Stimulated activated effector memory CD8-positive, alpha-beta T cell treated with anti-CD3 and anti-CD28 coated beads, Interleukin-12 subunit alpha, Interleukin-12 subunit beta, amount 100 ng/mL, for 72 hours (primary cell): ENCODE measurements at places on chromosomes 3 and 15.

- no peak for DNase-seq
Measured at GRCh38 chr3:131072099-131072559, 45.5 kb downstream of the NEK11 start.

DNA sequence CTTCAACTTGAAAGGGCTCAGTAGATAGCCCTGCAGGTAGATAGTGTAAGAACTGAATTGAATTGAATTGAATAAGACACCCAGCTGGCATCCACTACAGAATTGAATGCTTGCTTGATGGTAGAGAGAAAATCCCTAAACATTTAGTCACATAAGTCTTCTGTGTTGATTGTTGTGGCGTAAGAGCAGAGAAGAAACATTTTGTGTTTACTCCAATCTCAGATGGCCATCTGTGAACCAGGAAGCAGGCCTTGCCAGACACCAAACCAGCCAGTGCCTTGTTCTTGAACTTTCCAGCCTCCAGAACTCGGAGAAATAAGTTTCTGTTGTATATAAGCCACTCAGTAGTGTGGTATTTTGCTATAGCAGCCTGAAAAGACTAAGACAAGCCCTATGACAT lies 43.6 kb downstream of the SST start:
- DNase-seq: no peak

- DNase-seq: no peak
Measured at GRCh38 chr15:76127880-76128279, 68.1 kb downstream of the TMEM266 start.

DNA sequence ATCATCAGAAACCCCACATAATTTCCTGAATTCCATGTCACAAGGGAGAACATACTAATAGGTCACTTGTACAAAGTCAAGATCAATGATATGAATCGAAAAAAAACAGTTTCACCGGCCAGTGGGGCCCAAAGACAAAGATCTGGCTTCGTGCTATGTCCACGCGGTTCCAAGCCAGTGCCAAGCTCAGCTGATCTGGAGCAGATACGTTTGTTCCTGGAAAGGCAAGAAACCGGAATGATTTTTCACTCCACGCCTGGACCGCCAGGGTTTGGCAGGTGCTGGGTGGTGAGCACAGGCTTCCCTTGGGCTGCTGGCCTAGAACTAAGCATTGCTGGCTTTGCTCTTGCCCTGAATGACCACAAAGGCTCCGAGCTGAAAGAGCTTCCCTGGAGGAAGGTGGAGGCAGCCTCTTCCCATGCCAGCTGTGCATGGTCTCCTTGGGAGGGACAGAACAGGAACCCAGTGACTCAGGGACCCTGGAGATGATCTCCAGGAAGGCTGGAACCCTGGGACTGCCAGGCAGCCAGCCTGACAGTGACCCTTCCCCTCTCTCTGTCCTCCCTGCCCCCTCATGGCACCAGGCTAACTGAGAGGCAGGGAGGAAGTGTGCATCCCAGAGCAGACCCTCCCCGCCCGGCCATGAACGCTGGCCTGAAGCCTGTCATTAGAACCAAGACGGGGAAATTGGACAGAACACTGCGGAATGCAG lies 40.9 kb downstream of the TRPM1 start:
- DNase-seq: no peak

GRCh38 chr15:50854601-50855490 lies 53.6 kb upstream of the AP4E1 start:
- DNase-seq: no peak

DNA sequence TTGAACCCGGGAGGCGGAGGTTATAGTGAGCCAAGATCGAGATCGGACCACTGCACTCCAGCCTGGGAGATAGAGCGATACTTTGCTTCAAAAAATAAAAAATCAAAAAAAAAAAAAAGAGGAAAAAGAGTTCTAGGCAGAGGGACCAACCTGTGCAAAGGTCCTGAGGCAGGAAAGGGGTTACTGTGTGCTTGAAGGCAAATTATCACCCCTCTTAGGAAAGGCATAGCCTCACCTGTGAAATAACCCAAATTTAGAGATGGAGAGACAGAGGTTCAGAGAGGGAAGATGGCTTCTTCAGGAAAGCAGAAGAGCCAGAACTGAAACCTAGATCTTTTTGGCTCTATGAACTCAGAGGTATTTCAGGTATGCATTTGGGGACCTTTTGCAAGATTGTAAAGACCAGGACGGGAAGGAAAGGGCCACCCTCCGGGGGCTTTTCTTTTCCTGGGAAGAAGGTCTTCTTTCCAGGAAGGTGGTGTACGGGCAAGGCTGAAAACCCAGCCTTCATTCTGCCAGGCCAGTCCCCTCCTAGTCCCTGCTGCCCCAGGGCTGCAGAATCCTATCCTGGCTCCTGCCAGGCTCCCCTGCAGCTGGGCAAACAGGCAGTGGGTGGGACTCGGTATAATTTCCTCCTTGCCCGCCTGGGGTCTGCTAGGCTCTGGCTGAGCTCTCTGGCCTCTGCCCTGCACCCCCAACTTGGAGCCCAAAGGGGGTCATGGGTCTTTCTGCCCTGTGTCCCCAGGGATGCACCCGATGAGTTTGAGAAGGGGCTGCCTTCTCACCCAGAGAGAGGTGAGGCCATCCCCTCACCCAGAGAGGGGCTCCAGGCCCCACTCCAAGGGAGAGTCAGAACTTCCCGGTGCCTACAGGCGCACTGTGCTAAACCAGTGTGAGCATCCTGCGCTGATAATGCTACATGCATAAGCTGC lies 14.4 kb upstream of the CSK start:
- DNase-seq: no peak

DNA sequence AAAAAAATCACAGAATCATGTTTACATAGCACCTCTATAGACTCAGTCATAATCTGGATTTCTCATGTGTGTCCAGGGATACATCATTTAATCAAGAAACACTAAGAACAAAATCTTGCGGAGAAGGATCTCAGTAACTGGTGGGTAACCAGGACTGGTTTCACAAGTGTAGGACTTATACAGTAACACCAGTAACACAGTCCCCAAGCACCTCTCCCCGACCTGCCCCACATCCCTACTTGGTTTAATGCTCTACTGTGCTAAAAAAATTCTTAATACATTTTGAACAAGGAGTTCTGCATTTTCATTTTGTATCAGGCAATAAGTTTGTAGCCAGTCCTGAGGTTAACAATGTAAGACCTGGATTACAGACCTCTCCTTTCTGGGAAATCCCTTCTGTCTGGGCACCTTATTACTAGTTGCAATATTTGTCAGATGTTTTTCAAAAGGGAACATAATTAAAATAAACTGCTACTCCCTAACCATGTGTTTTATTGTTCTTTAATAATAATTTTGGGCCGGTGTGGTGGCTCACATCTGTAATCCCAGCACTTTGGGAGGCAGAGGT lies 57.6 kb upstream of the BBX start:
- DNase-seq: no peak

DNA sequence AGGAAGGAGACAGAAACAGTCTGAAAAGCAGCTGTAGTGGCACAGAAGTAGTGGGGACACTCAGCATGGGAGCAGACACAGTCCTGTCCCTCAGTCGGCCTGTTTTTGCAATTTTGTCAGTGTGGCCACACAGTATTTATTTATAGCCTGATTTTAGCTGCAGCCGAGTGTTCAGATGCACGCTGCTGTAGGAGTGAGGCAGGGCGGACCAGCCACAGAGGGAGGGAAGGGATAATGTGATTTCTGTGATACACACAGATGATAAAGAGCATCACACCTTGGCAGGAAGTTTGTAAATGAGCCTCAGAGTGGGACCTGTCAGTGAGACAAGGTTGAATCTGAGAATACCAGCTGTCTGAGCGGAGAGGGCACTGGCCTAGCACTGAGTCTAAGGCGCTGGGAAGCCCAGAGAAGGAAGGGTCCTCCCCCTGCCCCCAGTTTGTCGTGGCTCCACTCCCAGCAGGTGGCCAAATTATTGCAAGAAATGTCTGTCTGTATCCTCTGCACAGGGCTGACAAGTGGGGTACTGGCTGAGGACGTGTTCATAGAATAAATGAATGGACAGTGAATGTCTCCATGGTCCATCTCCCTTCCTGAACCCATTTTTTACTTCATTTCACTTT lies 3.8 kb downstream of the PSTPIP1 start:
- no peak for DNase-seq

- DNase-seq: no peak
Measured at GRCh38 chr15:33045066-33045810, 149.3 kb downstream of the FMN1 start.

- DNase-seq: no peak
Measured at GRCh38 chr3:16050641-16051467, 123.6 kb upstream of the GALNT15 start.

GRCh38 chr3:123291404-123291803 lies 89.7 kb downstream of the SEC22A start:
- no peak for DNase-seq

DNA sequence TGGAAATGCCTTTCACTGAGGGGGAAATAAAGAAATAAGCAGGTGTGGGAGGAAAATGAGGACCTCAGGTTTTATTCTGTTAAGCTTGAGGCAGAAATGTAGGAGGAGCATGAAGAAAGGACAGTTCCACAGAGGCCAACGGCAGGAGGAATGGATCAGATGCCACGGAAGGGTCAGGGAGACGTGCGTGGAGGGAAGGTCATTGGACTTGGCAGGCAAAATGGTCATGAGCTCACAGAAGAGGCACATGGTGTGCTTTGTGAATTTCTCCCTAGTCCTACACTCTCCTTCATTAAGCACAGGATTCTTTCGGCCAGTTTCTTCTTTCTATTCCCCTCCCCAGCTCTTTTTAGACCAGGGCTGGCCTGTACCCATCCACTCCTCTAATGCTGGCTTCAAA lies 32.5 kb upstream of the THSD4 start:
- DNase-seq: no peak

DNA sequence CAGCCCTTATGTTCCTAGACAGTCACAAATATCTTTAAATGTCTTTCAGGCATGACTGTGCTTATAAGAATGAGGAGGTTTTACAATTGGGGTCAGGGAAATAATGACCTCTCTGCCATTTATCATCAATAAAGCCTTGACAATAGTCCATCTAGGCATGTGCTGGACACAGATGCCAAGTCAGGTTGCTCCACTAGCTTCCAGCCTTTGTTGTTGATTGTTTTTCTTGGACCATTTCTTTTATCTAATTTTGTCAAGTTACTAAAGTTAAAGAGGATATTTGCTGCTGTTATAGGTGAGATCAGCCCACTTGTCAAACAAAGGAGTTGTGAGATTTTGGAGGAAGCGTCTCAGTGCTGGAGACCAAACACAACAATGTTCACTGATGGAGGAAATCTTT lies 628.0 kb downstream of the ROBO2 start:
- no peak for DNase-seq

- DNase-seq: no peak
Measured at GRCh38 chr15:44588541-44588940, 51.6 kb downstream of the EIF3J start.

GRCh38 chr3:193983846-193984818 lies 151.8 kb upstream of the HES1 start:
- no peak for DNase-seq

DNA sequence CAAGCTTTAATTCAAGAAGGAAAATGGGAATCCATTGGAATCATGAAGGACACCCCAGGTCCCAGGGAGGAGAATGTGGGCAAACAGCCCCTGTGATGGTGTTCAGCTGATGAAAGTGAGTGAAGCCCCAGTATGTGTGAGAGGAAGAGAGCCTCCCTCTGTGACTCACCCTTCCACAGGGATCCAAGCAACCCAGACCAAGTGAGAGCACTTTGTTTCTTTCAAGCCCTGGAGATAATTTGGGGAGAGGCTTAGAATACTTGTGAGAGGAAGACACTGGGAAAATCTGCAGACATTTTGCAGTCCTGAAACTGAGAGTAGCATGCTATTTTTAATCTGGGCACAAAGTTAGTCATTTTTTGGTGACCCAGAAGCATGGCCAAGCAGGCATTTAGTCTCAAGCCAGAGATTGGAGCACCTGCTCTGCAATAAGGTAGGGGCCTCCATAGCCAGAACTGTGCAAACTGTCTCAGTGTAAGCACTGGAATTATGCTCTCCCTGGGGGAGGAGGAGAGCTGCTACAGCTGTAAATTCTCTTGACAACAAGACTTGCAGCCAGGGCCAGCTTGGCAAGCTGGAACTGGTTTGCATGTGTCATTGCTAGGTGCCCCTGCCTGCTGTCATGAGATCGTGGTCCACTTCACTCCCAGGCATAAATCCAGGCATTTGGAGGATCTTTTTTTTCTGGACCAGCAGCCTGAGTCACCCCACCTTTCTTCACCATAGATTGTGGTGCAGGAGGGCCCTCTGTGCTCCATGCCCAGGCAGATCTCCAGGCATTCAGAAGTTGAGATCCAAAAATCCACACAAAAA lies 537.8 kb upstream of the DPPA4 start:
- no peak for DNase-seq

GRCh38 chr15:41879321-41879845 lies 14.5 kb downstream of the SPTBN5 start:
- no peak for DNase-seq

DNA sequence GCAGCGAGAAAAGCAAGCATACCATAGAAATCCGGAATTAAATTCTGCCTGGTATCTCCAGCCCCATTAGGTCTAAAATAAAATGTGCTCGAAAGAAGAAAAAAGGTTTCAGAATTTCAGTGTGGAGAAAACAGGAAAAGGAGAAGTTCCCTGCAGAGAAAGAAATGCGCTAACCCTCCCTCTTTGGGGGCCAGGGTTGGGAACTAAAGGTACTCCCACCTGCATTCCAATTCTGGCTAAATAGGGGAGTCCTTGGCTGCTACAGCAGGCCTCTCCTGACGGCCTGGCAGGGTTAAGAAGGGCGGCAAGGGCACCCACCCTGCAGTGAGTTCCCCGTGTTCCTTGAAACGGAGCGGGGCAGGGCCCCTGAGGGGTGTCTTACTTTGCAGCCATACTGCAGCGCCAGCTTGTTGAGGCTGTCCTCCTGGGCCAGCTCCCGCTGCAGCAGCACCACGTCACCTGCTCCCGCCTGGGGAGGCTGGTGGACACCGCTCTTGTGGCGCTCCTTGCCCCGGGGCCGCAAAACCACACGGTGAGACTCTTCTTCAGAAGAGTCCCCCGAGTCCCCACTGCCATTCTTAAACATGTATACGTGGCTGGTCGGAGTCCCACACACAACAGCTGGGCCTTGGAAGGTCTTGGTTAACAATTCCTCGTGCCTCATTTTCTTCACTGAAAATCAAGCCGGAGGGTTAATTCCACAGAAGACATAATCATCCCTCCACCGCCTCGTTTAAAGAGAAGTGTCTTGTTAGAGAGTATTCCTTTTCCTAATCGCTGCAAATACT lies 1.7 kb downstream of the LYSMD4 start:
- no peak for DNase-seq

GRCh38 chr3:98681486-98681885 lies 81.7 kb upstream of the ST3GAL6 start:
- DNase-seq: no peak

GRCh38 chr15:93027413-93027812 lies 61.6 kb downstream of the RGMA start:
- no peak for DNase-seq
